Fibroblast of skin of abdomen (primary cell): ENCODE measurements at places on chromosomes 4 and X.

DNA sequence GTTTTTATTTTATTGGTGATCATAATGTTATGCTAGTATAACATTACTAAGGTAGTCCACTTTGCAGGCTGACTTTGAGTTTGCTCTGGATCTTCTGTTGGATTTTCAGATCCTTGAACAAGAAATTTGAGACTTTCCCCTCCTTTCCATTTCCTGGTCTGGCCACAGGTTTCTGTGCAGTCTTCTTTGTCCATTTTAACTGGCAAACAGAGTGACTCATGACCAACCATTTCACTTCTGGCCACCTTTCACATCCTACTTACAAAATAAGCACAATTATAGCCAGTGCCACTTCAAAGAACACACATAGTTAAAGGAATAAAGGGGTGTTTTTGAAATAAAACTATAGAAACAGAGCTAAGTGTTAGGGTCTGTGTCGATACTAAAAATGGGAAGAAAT, 8.4 kb downstream of the ANK2 start:
- peak; percentile 13 for DNase-seq

DNA sequence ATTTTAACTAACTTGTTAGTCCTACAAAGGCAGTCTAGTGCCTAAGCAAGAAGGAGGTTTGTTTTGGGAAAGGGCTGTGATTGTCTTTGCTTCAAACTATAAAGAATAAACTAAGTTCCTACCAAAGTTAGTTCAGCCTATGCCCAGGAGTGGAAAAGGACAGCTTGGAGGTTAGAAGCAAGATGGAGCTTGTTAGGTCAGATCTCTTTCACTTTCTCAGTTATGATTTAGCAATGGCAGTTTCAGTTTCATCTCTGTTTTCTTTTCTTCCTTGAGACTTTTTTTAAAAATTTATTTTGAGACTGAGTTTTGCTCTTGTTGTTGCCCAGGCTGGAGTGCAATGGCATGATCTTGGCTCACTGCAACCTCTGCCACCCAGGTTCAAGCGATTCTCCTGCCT, 82.9 kb upstream of the NLGN4X start:
- no peak for DNase-seq

GRCh38 chrX:21959362-21960051, 19.0 kb downstream of the SMS start:
- DNase-seq, result no peak

- no peak for DNase-seq
These were observed 107.1 kb upstream of the ATP6AP2 start for GRCh38 chrX:40473460-40474204.

- DNase-seq, result no peak
These were observed 15.2 kb downstream of the BCOR start for GRCh38 chrX:40082447-40083119.

DNA sequence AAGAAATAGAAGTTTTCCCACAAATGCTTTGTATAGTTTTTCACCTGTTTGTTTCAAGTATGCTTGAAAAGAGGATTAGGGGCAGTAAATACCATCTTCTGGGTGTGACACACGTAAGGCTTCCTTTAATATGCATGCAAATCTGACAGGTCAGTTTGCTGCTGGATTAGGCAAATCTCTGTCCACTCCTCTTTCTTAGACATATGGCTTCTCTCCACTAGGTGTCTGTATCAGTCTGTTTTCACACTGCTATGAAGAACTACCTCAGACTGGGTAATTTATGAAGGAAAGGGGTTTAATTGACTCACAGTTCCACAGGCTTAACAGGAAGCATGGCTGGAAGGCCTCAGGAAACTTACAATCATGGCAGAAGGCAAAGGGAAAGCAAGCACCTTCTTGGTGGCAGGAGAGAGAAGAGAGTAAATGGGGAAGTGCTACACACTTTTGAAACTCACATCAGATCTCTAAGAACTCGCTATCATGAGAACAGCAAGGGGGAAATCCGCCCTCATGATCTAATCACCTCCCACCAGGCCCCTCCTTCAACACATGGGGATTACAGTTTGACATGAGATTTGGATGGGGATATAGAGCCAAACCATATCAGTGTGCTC, 66.9 kb downstream of the TAB3 start:
- DNase-seq, result no peak

- no peak for DNase-seq
These were observed 92.0 kb upstream of the EMCN start for GRCh38 chr4:100609810-100610209.

DNA sequence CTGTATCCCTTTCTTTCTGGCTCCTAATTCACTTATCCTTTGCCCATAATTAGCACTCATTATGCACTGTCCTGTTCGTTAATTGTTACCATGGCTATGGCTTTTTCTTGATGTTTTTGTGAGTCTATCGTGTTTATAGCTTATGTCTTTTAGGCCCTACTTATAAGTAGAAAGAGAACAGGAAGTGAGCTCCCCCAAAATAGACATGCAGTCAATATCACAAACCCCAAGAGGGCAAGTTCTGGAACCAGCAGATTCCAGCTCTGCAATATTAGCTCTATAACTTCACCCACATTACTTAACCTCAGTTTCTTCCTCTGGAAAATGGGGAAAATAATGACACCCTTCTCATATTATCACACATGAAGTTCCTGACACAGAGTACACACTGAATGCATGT, 7.4 kb upstream of the HS3ST1 start:
- no peak for DNase-seq

GRCh38 chr4:169626331-169627282, 6.2 kb downstream of the CLCN3 start:
- DNase-seq, result no peak

DNA sequence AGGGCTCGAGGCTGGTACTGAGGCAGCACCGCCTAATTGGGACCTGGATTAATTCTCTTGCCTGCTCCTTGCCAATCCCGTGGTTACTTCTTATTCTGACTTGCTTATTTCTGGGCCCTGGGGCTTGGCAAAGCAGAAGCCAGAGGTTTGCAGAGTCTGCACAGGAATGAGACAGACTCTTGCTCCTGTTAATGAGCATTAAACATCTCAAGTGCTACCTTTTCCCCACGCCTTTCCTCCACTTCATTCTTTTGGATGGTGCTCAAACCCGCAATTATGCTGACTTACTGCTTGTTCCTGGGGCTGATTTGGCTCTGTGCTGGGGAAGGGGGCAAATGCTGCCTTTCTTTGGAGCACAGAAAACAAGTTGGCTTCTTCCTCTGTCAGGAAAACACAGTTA, 16.5 kb upstream of the STOX2 start:
- DNase-seq, result no peak

DNA sequence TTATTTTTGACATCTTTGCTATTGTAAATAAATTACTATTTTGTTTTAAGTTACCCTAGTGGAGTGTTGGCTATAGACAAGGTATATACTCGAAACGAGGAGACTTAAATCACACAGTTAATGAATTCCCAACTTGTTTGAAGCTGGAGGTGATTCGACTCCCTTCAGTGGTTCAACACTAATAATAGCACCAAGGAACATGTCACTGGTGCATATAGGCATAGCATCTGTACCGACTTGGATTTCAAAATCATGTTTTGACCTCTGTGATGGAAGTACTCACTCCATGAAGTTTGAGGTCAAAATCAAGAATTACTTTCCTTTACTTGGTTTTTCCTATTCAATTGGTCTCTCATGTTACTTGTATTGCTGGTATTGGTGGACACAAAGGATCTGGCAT, 66.5 kb downstream of the ZFX start:
- DNase-seq, result no peak

DNA sequence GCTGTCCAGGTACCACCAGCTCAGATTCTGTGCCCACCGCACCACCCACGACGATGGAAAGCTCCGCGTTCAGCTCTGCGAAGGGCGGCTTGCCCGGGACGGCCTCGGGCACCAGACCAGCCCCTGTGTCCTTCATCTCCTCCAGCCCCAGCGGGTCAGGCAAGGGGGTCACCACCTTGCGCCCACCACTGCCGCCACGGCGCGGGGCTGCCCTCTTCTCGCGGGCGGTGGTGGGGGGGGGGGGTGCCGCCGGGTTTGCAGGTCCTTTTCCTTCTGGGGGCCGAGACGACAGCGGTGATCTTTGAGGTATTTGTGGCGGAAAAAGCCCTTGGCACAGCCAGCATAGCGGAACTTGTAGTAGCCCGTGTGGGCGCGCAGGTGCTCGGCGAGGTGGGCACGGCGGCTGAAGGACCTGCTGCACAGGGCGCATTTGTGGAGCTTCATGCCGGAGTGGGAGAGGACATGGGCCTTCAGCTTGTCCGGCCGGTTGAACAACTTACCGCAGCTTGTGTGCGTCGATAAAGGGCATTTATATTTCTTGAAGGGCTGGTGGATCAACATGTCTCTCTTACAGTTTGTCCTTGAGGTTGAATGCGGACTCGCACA, 50.9 kb downstream of the CFAP299 start:
- no peak for DNase-seq

DNA sequence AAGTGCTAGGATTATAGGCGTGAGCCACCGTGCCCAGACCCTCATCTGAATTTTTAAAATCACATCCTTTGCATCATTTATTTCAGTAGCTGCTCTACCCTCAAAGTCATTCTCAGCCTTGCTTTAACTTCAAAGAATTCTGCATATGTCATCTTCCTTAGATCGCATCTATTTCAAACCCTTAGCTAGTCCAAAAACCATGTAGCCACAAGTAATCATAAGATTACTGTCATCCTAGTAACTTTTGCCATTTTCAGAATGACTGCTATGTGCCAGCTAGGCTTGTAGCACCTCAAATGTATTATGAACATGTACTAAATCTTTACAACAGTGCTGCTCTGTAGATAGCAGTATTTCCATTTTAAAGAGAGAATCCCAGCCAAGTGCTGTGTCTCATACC, 45.5 kb upstream of the KLF3 start:
- no peak for DNase-seq

DNA sequence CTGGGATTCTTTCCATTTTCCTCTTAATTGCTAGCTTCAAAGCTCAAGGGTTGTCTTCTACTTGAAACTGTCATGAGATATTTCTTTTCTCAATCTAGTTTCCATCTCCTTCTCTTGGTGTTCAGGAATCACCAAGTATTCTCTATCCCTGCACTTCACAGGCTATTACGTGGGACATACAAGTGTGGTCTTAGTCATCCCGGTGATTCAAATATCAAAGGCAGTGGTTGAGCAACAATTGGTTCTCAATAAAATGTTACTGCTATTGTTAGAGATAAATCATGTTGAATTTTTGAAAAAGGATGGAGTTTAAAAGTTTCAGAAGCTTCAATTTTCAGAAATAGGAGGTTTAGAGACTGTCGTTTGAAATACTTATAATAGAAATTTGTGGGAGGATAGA, 812.9 kb downstream of the FSTL5 start:
- no peak for DNase-seq

DNA sequence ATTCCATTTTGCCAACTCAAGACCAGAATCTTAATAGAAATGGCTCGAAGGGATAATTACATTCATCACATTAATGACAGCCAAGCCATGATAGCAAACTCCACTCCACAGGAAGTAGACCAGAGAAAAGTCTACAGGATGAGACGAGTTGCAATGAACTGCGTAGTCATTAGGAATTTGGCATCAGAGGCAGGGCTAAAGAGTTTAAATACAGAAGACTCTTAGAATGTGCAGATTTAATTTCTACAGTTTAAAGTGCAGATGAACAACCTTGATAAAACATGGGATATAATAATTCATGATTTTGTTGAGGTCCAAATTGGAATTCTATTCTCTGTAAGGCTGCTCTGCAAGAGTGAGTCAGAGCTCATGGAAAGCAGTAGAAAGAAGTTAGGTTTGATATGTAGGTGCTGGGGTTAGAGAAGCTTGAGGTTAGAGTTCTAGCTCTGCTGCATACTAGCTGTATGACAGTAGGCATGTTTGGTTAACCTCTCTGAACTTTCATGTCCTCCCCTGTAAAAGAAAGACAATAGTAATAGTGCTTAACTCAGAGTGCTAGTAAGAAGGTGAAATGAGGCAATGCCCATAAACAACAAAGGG, 32.2 kb downstream of the LNX1 start:
- DNase-seq, result peak; percentile 69

GRCh38 chrX:154506483-154507332, 9.3 kb downstream of the FAM3A start:
- DNase-seq, result no peak

DNA sequence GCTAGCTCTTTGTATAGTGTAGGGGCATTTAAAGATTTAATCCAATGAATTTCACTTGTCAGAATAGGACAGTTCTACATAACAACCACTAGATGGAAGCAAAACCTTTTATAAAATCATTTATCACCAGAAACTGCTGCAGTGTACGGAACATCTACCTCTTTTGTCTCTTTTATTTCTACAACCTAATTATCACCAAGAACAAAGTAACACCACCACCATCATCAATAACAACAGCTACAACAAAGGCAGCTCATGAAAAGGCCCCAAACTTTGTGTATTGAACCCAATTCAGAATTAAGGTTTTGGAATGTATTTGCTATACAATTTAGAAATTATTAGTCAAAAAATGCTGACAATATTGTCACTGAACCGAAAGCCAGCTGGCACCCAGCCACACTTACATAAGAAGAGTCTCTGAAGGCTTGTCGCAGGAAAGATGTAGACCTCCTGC, 260.9 kb upstream of the RPS6KA3 start:
- DNase-seq, result no peak

GRCh38 chr4:40255393-40256281, 58.8 kb downstream of the RHOH start:
- DNase-seq, result peak; percentile 96

GRCh38 chr4:186845137-186845842, 121.6 kb upstream of the FAT1 start:
- DNase-seq, result peak; percentile 78

DNA sequence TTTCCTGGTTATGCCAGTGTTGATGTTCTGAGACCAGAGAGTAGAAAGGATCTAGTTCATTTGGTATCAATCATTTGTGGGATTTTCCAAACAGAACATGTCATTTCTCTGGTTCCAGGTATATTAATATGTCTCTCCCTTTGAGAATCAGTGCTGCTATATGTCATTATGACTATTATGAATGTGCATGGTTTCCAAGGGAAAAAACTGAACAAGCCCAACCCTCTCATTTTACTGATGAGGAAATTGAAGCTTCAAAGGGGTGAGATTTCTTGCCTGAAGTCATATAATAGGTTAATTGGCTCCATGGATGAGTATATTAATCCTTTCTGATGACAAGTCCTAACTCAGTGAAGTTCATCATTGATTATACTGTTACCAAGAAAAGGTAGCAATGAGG, 31.9 kb downstream of the RUFY3 start:
- DNase-seq, result no peak

- no peak for DNase-seq
These were observed 22.3 kb upstream of the HOPX start for GRCh38 chr4:56703378-56703777.
